Renal pelvis (tissue), 12 donors: ENCODE measurements at places on chromosomes 1 and 21. TPM values are rescaled to one million over a fixed set of nuclear protein-coding genes. Genes with fewer than 3 reads are reported as not detected.

LCE2A gene
- polyA plus RNA-seq: not detected

S100A3 gene
- 0.19 TPM for polyA plus RNA-seq

OLFML2B gene
- polyA plus RNA-seq: 7.7 TPM

DYNLT4 gene
- polyA plus RNA-seq: 0.19 TPM

ZNF436 gene
- polyA plus RNA-seq: 33.1 TPM

HTR1D gene
- 0.31 TPM for polyA plus RNA-seq

MSH4 gene
- 0.21 TPM for polyA plus RNA-seq

PIK3R3 gene
- 29.3 TPM for polyA plus RNA-seq

OSCP1 gene
- polyA plus RNA-seq: 21.4 TPM

TTF2 gene
- 24.8 TPM for polyA plus RNA-seq

CRYBG2 gene
- polyA plus RNA-seq: 0.61 TPM

CREG1 gene
- 114 TPM for polyA plus RNA-seq

UTS2 gene
- not detected for polyA plus RNA-seq
